ENCODE measurements at places on chromosomes 6 and 20.

DNA sequence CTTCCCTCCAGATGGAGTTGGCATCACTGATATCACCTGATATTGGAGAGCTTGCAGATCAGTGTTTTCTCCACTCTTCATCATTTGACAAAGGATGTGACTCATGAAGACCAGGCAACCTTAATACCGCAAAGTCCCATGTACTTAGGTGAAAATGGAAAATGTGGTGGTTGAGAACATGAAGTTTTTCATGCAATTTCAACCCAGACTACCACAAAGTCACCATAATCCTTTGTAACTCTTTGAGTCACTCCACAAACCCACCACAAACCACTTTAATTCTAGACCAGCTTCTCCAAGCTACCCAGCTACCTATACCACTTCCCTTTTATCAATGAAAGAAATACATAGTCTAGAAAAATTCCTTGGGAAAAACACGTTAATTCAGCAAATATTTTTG lies 7.1 kb downstream of the NHLRC1 start:
- DNase-seq = no peak

- DNase-seq = no peak
These were observed 225.5 kb downstream of the BMP2 start for GRCh38 chr20:6993011-6993410.

GRCh38 chr20:6384956-6385486 lies 262.2 kb upstream of the FERMT1 start:
- DNase-seq = no peak

GRCh38 chr6:114690625-114691024 lies 347.8 kb upstream of the HS3ST5 start:
- no peak for DNase-seq

All from inflammatory macrophage (primary cell).